Fibroblast of skin of abdomen (primary cell): ENCODE measurements at places on chromosomes 13 and 19.

GRCh38 chr13:23356368-23356767 is 77.1 kb downstream of the SACS start:
- no peak for DNase-seq

DNA sequence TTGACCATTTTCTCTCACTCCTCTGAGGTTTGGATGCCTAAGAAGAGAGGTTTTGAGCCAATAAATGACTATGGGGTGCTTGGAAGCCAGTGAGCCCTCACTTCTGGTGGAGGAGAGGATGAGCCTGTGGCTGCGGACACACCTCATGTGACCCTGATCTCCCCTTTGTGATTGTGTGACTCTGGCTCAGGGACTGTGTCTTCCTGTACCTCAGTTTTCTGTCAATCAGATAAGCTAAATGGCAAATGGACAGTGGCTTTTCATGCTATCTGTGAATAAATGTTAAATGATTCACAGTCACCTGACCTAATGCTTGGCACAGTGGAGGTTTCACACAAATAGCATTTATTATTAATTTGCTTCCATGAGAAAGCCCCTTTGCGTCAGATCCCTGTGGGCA is 2.7 kb downstream of the PSG8 start:
- no peak for DNase-seq

- DNase-seq, result no peak
Measured at GRCh38 chr13:52929846-52930245, 81.4 kb upstream of the PCDH8 start.

DNA sequence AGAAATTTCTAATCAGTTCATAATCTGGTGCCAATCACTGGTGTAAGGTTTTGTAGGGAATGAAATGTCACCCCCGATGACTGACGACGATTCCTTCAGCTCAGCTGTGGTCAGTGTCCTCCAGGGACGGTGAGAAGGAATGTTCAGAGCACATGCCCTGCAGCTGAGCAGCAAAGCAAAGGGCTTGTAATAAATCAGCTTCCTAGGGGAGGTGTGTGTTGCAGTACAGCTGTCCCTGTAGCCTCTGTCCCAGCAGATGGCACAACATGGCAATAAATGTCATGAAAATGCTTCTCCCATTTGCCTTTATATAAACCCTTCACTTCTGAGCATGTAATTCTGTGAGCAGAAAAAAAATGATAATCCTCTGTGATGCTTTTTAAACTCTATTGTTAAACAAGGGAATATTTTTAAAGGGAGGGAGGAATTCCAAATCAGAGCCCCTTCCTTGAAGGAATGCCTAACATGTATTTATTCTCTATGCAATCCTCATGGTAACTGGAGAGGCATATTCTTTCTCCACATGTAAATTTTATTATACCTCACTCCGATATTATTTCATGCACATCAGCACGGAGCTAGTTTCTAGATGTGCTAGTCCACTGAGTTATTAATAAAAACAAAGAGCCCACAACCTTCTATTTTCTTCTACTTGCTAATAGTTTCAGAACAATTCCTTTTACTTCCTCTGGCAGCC is 102.5 kb downstream of the FAM216B start:
- peak; percentile 82 for DNase-seq

DNA sequence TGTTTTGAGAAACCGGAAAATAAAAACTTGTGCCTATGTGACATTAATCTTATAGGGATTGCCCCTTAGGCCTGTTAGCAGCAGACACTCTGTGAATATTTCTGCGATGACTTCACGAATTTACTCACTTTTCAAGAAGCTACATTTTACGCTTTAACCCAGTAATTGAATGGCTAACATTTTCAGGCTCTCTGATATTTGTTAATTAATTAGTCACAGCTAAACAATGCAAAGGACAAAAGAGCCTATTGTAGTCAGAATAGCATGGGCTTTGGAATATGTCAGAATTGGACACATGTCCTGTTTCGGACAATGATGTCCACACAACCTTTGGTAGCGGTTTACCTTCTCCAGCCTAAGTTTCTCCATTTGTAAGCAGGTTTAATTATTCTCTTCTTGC is 506.6 kb downstream of the EFNB2 start:
- peak; percentile 73 for DNase-seq
